ENCODE measurements at places on chromosomes 2 and 18. TPM values are rescaled to one million over a fixed set of nuclear protein-coding genes. Genes with fewer than 3 reads are reported as not detected.

DNA sequence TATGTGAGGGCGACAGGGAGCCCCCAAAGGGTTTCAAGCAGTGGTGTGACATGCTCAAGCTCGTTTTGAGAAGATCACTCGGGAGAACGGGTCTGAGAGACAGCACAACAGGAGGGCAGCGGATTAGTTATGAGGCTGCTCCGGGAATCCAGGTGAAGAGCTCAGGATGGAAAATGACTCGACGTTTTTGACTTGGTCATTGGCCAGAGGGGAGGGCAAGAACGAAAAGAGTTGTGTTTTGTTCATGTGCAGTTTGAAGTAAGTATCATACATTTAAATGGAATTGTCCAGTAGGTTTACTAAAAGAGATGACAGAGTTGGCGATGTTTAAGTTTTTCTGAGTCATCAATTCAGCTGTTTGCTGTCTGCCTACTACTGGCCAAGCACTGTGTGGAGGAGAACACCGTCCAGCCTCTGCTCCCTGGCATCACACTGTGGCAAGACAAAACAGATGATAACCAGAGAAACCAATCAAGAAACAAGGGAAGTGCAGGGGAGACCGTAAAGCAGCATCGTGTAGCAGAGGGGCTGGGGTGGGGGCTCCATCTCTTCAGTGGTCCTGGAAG lies 25.3 kb upstream of the ANXA4 start:
- H3K4me3 ChIP-seq, result no peak overlapping the region
- H3K27ac ChIP-seq, result no peak overlapping the region
- no peaks in the 10 kb centered on the region for H3K27me3 ChIP-seq
- no peak for DNase-seq
- no peaks in the 10 kb centered on the region for H3K4me1 ChIP-seq

CXCR1 gene
- not detected for total RNA-seq

PLEKHB2 gene
- 132 TPM for total RNA-seq

LHCGR gene
- total RNA-seq, result not detected

LOXHD1 gene
- not detected for total RNA-seq

Measured in Caco-2 (cell line).